ENCODE measurements at places on chromosomes 7 and 10.
A peak's percentile ranks its signal among the peaks of the same experiment; 100 is the strongest.

- H3K27me3 ChIP-seq: no peaks in the 10 kb centered on the region
- peak overlapping the region; percentile 67 for H3K4me3 ChIP-seq
- H3K4me1 ChIP-seq: peaks cover 78% of the 10 kb centered on the region
- DNase-seq: peak; percentile 68
- H3K27ac ChIP-seq: peak overlapping the region; percentile 93
Observed at GRCh38 chr10:62048919-62049623, 147.6 kb downstream of the ARID5B start.

DNA sequence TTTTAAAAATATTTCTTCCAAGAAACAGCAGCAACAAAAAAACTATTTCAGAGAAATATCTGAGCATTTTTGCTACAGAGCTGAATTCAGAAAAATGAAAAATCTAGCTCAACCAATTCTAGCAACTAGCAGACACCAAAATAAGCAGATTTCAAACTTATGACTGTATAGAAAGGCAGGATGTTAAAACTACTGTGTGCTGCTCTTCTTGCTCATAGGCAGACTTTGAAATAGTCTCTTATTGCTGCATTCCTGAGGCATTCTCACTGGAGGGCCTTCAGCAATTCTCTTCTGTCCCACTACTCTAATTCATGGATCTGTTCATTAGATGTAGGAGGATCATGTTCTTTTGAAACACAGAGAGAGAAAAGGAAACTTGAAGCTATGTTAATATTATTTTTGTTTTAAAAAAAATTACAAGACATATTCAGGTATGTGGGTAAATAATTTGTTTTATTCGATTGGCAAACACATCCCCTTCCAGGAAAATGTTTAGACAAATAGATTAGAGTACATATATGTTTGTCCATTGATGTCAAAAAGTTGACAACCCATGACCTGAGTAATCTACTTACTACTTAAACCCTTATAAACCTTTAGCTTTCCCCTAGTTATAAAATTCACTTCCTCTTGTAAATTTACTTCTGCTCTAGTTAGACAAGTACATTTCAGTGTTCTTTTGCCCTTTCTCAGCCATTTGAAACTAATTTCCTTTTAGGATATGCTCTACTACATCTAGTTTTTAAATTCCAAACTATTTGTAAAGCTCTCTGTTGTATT, 428.2 kb upstream of the POT1 start:
- no peaks in the 10 kb centered on the region for H3K4me1 ChIP-seq
- no peak for DNase-seq
- H3K4me3 ChIP-seq: no peak overlapping the region
- no peak overlapping the region for H3K27ac ChIP-seq

- DNase-seq: no peak
- no peaks in the 10 kb centered on the region for H3K27me3 ChIP-seq
- H3K4me3 ChIP-seq: no peak overlapping the region
- peak overlapping the region; percentile 71 for H3K27ac ChIP-seq
- H3K36me3 ChIP-seq: no peaks in the 10 kb centered on the region
Observed at GRCh38 chr10:95474228-95475002, 86.8 kb downstream of the SORBS1 start.

DNA sequence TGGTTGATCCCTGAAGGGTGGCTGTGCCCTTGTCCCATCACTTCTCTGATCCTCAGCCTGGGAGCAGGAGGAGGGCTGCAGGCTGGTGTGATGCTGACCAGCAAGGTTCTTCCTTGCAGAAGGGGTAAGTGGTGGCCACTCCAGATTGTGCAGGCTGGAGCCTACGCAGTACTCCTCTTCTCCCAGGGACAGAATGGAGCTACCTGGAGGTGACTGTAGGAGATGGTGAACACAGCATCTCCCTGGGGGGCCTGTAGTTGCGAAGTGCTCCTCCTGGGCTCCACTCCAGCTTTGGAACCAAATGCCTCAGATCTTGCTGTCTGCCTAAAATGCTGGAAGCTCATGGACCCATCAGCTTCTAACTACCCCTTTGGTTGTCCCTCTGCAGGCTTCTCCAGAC, 323.6 kb upstream of the PODXL start:
- no peaks in the 10 kb centered on the region for H3K36me3 ChIP-seq
- no peak for DNase-seq
- no peak overlapping the region for H3K27ac ChIP-seq
- H3K4me3 ChIP-seq: no peak overlapping the region
- H3K4me1 ChIP-seq: no peaks in the 10 kb centered on the region

GRCh38 chr10:70490142-70490541, 11.6 kb downstream of the PALD1 start:
- no peaks in the 10 kb centered on the region for H3K36me3 ChIP-seq
- H3K27ac ChIP-seq: no peak overlapping the region
- H3K4me1 ChIP-seq: no peaks in the 10 kb centered on the region

GRCh38 chr10:78044179-78044578, 10.5 kb downstream of the RPS24 start:
- peaks cover 10% of the 10 kb centered on the region for H3K36me3 ChIP-seq
- no peak overlapping the region for H3K4me3 ChIP-seq
- no peaks in the 10 kb centered on the region for H3K27me3 ChIP-seq
- DNase-seq: no peak

DNA sequence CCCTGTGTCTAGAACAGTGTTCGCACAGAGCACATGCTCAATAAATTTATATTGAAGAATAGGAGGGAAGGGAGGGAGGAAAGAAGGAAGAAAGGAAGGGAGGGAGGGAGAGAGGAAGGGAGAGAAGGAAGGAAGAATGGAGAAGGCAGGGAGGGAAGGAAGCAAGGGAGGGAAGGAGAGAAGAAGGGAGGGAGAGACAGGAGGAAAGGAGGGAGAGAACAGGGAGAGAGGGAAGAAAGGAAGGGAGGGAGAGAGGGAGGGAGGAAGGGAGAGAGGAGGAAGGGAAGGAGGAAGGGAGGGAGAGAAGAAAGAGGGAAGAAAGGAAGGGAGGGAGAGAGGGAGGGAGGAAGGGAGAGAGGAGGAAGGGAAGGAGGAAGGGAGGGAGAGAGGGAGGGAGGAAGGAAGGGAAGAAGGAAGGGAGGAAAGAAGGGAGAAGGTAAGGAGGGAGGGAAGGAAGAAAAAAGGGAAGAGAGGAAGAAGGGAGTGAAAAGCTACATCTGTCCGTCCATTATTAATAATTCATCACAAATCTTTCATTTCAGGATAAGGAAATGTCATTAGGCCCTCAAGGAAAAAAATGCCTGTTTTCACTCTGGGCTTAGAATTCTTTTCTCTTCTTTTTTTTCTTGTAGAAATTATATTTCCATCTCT, 79.7 kb downstream of the GRK5 start:
- DNase-seq: no peak
- no peak overlapping the region for H3K4me3 ChIP-seq
- no peaks in the 10 kb centered on the region for H3K36me3 ChIP-seq
- peaks cover 25% of the 10 kb centered on the region for H3K4me1 ChIP-seq
- H3K27ac ChIP-seq: no peak overlapping the region

GRCh38 chr10:124025152-124025551, 68.2 kb downstream of the CHST15 start:
- no peak for DNase-seq
- H3K4me3 ChIP-seq: no peak overlapping the region
- H3K27ac ChIP-seq: no peak overlapping the region
- H3K4me1 ChIP-seq: peaks cover 17% of the 10 kb centered on the region
- peaks cover 3% of the 10 kb centered on the region for H3K27me3 ChIP-seq
- peaks cover 8% of the 10 kb centered on the region for H3K36me3 ChIP-seq

GRCh38 chr10:51159841-51160240, 85.6 kb downstream of the PRKG1 start:
- no peaks in the 10 kb centered on the region for H3K27me3 ChIP-seq
- H3K4me1 ChIP-seq: peaks cover 10% of the 10 kb centered on the region
- no peak for DNase-seq

GRCh38 chr10:60629332-60629731, 148.9 kb upstream of the CDK1 start:
- H3K36me3 ChIP-seq: peaks cover 9% of the 10 kb centered on the region
- no peak overlapping the region for H3K27ac ChIP-seq
- no peaks in the 10 kb centered on the region for H3K27me3 ChIP-seq
- no peaks in the 10 kb centered on the region for H3K4me1 ChIP-seq

GRCh38 chr7:12805957-12806356, 118.5 kb downstream of the ARL4A start:
- H3K27ac ChIP-seq: no peak overlapping the region
- no peaks in the 10 kb centered on the region for H3K27me3 ChIP-seq
- no peak overlapping the region for H3K4me3 ChIP-seq
- H3K36me3 ChIP-seq: no peaks in the 10 kb centered on the region
- peaks cover 34% of the 10 kb centered on the region for H3K4me1 ChIP-seq
- no peak for DNase-seq

GRCh38 chr10:77859865-77860282, 66.7 kb downstream of the DLG5 start:
- H3K36me3 ChIP-seq: peaks cover 11% of the 10 kb centered on the region
- peaks cover 15% of the 10 kb centered on the region for H3K4me1 ChIP-seq
- DNase-seq: no peak
- H3K4me3 ChIP-seq: no peak overlapping the region

GRCh38 chr10:109104806-109105205, 818.5 kb downstream of the XPNPEP1 start:
- DNase-seq: no peak
- no peaks in the 10 kb centered on the region for H3K4me1 ChIP-seq
- H3K36me3 ChIP-seq: no peaks in the 10 kb centered on the region
- no peaks in the 10 kb centered on the region for H3K27me3 ChIP-seq
- no peak overlapping the region for H3K27ac ChIP-seq
- no peak overlapping the region for H3K4me3 ChIP-seq
